ENCODE measurements at places on chromosomes 13 and 19.

GRCh38 chr19:5774921-5775320, 9.6 kb downstream of the PRR22 start:
- no peak for DNase-seq

DNA sequence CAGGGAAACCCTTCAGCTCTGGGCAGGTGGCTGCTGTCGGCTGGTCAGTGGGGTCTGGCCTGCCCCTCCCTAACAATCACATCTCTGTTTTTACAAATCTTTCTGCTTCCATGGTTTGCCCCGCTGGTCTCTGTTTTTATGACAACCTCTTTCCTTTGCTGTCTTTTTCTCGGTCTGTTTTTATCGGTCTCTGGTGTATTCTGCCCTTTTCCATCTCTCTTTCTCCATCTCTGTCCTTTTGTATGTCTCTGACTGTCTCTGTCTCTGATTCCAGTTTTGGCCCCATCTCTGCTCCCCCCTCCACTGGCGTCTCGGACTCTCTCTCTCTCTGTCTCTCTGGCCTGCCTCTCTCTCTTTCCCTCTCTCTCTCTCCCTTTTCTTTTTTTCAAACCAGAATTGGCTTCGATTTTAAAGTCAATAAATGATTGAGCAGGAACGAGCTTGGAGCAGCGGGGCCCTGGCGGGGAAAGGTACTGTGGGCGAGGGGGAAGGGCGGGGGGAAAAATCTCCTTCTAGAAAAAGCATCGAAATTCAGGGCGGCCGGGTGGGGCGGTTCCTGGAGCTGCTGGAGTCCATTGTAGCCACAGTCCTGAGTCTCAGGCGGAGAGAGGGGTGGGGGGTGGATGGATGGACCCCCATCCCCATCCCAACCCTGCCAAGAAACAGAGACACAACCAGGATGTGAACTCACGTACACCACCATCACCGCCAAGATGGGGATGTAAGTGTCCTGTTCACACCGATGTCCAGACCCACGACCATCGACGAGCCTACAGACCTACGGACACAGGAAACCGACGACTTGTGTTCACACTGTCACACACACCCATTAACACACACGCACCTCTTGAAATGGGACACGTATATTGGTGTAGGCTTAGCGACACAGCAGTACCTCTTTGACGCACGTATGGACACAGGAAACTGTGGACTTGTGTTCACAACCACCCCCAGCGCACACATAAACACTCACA, 3.0 kb downstream of the NFIX start:
- no peak for DNase-seq

GRCh38 chr13:44815623-44816022, 173.6 kb downstream of the NUFIP1 start:
- DNase-seq = no peak

DNA sequence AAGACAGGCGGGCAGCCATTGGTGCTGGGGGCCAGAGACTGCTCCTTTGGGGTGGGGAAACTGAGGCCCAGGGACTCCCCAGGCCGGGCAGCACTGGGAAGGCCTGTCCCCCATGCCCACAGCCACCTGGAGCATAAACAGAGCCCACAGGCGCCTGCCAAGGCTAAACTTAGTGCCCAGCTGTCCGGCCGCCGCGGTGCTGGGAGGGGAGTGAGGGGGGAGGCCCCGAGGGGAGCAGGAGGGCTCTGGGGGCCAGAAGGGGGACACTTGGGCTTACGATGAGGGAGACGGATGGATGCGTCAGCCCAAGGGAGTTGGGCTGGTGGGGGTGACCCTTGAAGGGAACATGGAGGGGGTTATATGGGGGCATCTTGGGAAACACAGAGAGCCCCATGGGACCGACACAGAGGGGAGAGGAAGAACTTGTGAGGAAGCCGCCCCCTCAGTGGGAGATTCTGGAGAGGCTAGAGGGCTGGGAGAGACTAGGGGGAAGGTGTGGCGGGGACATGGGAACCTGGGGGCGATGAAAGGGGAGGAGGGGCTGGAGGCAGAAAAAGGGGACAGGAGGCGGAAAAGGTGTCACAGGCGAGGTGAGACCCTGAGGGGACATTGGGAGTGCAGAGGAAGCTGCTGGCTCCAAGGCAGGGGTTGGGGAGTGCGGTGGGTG, 2.2 kb downstream of the CERS1 start:
- DNase-seq = no peak

DNA sequence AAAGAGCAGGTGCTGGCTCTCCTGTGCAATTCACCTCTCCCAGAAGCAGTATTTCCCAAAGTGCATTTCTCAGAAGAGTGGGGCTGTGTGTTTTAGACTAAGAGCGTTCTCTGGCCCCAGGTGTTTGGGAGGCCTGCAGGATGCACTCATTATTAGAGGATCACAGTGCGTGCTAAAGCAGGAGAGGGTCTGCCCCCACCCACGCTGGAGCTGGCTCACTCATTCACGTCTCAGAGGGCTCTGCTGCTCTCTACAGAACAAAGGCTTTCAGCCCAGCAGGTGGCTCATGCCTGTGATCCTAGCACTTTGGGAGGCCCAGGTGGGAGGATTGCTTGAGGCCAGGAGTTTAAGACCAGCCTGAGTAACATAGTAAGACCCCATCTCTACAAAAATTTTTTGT, 756.7 kb downstream of the UQCRFS1 start:
- DNase-seq = no peak

DNA sequence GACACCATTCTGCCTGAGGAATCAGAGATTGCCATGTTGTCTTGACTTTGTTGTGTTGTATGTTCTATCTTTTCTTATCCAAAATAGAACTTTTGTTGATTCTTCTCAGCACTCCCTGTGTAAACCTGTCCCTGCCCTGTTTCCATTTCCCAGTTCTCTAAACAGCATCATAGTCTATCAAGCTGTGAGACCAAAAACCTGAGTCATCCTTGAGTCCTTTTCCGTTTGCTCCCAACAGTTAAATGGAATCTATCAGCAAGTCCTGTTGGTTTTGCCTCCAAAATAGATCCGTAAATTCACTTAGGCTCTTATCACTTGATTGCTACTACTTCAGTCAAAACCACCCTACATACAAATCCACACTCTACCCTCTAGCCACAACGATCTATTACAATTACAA, 667.1 kb downstream of the PCDH9 start:
- DNase-seq = no peak

- no peak for DNase-seq
Measured at GRCh38 chr13:113787694-113788093, 28.7 kb downstream of the TMEM255B start.

DNA sequence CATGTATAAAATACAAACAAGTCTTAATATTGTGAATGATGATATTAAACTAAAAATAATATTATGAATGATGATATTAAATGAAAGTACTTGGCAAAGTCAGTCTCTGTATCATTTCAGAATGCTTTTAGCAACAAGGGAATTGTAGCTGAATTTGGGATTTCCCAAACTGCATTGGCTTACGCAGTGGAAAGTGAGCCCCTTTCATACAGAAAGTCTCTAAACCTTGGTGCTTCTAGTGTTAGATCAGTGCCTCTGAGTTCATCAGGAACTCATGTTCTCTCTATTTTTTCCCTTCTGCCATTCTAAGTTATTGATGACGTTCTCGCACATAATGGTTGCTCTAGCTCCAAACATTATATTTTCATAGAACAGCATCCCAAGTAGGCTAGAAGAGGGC, 300.0 kb downstream of the ITGBL1 start:
- DNase-seq = no peak

DNA sequence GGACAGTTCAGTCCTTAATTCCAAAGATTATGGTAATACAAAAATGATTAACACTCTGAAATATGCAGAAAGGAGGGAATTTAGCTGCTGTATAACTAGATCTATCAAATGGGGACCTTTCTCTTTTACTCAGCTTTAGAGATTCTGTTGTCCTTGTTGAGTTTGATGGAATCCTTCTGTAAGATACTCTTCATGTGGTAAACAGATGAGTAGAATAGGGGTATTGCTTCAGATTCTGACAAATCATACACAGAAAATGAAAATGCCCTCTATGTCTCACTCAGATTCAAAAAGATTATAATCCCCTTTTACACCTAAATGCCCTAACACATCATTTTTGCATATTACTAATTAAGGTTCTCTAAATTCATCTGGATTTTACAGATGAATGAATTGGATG, 50.7 kb downstream of the ARHGAP35 start:
- no peak for DNase-seq

DNA sequence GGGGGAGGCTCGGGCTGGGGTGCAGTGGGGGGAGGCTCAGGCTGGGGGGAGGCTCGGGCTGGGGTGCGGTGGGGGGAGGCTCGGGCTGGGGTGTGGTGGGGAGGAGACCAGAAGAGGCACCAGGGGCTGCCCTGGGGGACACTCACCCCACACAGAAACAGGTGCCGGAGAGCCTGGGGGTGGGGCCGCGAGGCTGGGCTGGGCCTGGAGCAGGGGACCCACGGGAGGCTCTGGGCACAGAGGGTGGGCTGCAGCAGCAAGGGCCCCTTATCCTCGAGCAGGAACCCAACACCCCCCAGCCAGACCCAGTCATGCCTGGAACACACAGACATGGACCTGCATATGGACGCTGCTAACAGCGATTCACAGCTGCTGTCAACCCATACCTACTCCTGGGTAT, 34.3 kb downstream of the GPX4 start:
- no peak for DNase-seq

- no peak for DNase-seq
Measured at GRCh38 chr13:81244011-81244410, 903.1 kb upstream of the SPRY2 start.

- DNase-seq = no peak
Measured at GRCh38 chr13:99993660-99994637, 12.4 kb downstream of the ZIC2 start.

GRCh38 chr13:72737033-72737432, 9.3 kb downstream of the BORA start:
- DNase-seq = no peak

DNA sequence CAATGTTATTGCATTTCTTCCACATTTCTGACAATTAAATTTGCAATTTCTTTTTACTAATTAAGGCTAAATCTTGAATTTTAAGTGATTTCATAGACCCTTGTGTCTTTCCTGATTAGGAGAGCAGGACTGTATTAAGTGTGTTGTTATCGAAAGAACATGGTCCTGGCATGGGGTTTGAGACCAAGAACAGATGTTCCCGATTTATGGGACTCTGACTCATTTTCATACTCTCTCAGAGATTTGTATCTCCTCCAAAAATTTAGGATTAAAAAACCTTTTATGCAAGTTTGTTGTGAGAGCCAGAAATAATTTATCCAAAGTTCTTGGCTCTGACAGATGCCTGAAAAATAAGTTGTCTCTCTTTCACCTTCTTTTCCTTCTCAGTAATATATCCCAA, 589.3 kb upstream of the ARGLU1 start:
- DNase-seq = no peak

- no peak for DNase-seq
Measured at GRCh38 chr19:38409631-38410133, 6.8 kb downstream of the FAM98C start.

GRCh38 chr19:9155591-9155990, 15.4 kb downstream of the ZNF317 start:
- no peak for DNase-seq

DNA sequence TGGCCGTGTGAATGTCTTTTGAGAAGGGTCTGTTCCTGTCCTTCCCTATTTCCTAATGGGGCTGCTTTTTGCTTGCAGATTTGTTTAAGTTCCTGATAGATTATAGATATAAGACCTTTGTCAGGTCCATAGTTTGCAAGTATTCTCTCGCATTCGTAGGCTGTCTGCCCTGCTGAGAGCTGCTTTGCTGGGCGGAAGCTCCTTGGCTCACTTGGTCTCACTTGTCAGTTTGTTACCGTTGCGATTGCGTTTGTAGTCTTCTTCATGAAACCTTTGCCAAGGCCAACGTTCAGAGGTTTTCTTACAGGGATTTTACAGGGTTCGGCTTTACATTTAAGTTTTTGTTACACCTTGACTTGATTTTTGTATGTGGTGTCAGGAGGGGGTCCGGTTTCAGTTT, 44.0 kb upstream of the TFDP1 start:
- DNase-seq = no peak

GRCh38 chr19:53960187-53960586, 2.5 kb upstream of the CACNG8 start:
- no peak for DNase-seq

GRCh38 chr13:48220981-48221685, 11.9 kb upstream of the ITM2B start:
- no peak for DNase-seq

- no peak for DNase-seq
Measured at GRCh38 chr19:53132141-53132991, at the start of gene ZNF415. TSS of gene ZNF415 (minus strand) at chr19:53132910. CDS start at chr19:53122676, 10,234 bp downstream.

DNA sequence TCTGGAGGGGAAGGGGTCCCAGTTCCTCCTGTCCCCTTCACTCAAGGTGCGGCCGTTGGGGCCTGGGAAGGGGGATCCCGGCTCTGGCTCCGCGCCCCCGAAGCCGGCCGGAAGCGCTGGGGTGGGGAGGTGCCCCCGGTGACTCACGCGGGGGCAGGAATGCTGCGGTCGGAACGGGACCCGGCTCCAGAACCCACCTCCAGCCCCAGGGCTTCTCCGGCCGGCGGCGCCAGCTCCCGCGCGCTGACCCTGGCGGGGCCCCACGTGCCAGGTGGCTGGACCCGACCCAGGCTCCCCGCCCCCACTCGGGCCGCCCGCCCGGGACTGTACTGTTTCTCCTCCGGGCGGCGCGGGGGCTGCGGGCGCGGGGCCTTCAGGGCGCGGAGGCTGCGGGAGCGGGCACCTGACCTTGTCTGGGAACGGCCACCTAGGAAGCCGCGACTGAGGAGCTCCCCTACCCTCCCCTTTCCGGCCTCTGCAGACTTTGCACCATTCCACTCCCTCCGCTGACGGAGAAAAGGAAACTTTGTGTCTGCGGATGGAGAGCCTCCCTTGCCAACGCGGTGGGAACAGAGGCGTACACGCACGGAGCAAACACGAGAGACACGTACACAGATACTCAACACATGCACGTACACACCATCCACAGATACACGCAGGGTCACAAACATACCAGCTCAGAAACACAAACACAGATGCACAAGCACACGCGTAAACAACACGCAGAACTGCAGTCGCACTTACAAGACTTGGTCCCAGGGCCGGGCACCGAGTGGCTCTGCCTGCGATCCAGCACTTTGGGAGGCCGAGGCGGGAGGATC, 7.2 kb downstream of the AXL start:
- no peak for DNase-seq

DNA sequence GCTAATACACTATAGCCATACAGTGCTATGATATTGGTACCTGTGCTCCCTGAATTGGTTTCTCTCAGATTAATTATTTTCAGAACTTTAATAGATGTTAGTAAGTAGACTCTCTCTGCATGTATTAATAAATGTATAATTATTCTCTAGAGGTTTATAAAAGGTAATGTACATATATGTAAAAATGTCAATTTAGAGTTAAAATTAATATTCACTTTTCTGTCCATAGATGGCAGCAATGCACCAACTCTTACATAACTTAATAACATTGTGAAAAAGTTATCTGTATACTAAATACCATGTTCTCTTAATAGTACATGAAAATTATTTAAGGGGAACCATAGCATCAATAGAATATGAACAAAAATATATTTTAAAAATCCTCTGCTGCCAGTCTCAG, 515.0 kb upstream of the KLHL1 start:
- peak; percentile 18 for DNase-seq

- no peak for DNase-seq
Measured at GRCh38 chr19:10018263-10018662, 5.0 kb downstream of the RDH8 start.
